ENCODE measurements at places on chromosomes 1 and 21.
A peak's percentile ranks its signal among the peaks of the same experiment; 100 is the strongest.

DNA sequence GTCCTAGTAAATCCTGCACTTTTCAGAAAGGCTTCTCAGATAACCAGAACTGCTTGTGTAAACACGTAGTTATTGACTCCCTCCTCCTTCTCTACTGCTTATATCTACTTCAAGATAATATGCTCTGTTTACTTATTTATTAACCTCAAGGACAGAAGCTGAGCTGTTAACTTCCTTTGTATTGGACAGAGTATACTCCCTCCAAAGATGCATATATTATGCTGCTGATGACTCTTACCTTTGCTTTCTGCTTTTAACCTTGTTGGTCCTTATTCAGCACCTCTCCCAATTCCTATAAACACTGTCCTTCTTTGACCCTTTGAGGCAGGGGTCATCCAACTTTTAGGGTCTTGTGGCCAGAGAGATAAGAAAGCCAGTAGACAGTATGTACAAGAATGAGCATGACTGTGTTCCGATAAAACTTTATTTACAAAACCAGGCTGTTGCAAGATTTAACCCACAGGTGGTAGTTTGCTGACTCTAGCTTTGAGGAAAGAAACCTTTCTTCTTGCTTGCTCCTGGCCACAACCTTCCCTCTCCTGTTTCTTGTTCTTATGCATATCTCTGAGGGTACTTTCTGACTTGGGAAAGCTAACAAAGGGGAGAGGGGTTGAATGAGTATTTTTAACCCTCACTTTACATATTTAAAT lies 4.9 kb downstream of the TPM3 start:
- no peak for DNase-seq

GRCh38 chr1:110554871-110555801 lies 36.2 kb upstream of the KCNA10 start:
- DNase-seq, result peak; percentile 69

DNA sequence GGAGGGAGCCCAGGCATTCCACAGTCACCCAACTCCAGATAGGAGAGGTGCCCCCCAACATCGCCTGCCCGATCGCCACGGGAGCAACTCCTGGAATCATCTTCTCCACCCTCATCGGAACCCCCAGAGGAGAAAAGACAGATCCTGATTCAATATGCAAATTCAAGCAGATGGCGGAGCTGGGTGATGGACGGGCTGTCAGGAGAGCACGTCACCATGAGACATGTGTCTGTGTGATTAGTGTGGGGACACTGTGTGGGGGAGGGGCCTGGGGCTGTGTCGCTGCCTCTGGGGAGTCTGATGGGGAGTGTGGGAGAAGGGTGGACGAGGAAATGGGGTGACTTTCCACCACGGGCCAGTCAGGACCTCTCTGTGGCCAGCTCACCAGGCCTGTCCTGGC lies 90.2 kb upstream of the CSF3R start:
- DNase-seq, result no peak

DNA sequence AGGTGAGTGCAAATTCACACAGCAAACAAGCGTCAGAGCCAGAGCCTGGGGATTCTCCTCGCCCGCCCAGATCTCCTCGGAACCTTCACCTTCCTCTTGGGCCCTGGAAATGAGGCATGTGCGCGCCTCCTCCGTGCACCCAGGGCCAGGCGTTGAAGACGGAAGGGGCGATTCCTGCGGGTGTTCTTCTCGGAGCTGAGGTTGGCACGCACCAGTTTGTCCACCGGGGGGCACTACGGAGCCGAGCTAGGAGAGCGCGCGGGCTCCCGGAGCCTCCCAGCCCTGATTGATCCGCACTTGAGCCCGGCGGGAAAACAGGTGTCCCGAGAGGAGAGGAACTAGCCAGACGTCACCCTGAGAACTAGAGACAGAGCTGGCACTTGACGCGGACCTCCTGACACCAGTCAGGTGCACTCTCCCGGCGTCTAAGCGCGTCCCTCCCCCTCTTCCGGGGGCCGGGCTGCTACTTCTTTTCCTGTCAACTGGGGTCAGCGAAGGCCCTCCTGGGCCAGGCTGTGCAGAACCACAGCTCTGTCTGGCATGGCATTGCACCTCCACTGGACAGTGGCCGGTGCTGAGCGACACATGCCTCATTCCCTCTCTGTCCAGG lies 18.3 kb upstream of the SERINC2 start:
- peak; percentile 83 for DNase-seq

- DNase-seq, result no peak
Measured at GRCh38 chr1:224505454-224506093, 71.0 kb upstream of the WDR26 start.

DNA sequence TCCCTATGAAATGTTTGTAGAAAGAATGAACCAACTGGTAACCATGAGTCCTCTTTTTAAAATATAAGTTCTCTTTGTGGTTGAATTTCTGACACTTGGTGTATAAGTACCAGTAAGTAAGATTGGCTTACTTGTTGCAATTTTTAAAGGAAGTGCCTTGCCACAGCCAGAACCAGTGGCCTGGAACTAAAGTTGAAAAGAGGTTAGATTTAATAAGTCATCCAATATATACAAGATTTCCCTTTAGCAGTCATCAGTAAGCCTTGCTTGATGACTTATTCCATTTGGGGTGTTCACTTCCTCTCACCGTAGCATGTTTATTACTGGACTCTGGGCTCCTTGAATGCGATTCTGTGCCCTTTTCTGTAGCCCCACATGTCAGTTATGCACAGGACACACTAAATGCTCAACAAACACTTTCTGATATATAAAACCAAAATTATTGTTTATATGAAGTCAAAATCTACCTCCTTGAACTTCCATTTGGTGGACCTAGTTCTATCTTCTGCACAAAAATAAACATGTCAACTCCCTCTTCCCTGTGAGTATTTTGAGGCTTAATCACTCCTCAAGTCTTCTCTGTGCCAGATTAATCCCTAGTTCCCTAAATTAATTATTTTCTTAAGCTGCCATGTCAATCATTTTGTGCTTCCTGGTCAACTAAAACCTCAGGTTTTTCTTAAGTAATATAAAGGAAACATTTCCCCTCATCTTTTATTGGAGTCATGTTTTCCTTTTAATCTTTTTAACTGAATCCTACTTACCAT lies 218.1 kb downstream of the ST6GALNAC3 start:
- no peak for DNase-seq

DNA sequence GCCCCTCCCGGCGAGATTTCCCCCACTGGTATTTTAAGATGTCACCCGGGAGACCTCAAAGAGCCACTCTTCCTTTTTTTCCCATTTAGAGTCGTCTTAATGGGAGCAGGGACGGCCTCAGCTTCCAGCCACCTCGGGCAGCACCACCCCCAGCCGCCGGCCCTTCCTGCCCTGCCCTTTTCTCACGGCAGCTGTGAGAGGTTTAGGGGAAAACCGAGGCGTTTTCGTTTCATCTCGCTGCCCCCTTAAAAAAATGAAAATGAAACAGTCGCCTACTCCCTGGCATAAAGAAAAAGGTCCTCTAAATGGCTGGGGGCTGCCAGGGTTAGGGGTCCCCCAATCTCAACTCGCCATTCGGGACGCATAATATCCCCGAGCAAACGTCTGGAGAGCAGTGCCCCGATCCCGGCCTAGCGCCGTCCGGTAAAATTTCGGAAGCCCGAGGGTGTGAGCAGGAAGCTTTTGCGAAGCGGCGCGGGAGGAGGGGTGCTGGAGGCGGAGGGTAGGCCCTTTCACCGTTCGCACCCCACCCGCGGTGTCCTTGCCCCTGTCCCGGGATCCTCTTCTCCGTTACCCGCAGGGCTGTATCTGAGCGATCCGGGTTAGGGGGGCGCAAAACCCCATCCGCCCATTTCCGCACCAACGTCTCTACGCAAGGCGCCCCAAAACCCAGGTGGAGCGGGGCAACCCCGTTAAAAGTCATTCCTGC lies 1.2 kb downstream of the RUNX3 start:
- DNase-seq, result peak; percentile 59

DNA sequence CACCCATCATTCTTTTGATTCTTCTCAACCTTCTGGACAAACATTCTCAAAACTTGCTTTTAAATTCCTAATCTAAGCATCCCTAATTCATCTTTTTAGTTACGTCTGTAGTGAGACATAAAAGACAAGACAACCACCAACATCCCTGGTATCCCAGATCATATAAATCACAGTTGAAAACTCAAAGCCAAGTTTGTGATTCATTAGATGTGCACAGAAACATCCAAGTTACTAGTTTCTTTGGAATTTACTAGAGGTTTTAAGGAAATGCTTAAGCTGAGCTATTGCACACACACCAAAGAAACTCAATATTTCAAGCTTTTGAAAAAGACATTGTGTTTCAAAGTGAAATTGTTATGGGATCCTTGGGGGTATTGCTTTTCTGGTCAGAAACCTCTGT lies 47.6 kb downstream of the ATP6V1G3 start:
- no peak for DNase-seq

DNA sequence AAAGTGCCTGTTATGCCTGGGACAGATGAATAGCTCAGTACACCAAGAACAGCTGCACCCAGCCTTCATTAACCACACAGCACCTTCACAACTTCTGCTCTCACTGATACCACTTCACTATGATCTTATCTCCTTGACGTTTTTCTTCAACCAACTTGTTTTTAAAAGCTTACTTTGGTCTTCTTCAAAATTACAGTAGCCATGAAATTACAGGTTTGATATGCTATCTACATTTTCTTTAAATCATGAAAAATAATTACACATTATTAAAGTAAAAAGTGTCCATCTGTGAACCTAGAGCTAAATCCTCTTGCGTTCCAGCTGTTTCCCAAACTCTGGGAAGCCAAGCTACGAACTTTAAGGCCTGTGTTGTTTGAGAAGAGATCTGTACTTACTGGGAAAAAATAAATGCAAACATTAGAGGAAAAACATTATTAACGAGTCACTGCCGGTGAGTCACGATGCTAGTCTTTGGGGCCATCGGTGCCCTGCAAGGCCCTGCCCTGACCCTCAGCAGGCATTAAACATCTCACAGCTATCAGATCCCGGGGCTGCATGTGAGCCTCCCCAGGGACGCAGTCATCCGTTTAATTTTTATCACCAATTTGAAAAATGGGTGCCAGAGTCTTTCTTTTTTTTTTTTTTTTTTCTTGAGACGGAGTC lies 56.3 kb upstream of the GPR153 start:
- DNase-seq, result no peak

GRCh38 chr1:47659146-47659545 lies 221.3 kb downstream of the FOXD2 start:
- DNase-seq, result no peak

- DNase-seq, result no peak
Measured at GRCh38 chr1:26305667-26306289, 658 bp downstream of the UBXN11 start.

DNA sequence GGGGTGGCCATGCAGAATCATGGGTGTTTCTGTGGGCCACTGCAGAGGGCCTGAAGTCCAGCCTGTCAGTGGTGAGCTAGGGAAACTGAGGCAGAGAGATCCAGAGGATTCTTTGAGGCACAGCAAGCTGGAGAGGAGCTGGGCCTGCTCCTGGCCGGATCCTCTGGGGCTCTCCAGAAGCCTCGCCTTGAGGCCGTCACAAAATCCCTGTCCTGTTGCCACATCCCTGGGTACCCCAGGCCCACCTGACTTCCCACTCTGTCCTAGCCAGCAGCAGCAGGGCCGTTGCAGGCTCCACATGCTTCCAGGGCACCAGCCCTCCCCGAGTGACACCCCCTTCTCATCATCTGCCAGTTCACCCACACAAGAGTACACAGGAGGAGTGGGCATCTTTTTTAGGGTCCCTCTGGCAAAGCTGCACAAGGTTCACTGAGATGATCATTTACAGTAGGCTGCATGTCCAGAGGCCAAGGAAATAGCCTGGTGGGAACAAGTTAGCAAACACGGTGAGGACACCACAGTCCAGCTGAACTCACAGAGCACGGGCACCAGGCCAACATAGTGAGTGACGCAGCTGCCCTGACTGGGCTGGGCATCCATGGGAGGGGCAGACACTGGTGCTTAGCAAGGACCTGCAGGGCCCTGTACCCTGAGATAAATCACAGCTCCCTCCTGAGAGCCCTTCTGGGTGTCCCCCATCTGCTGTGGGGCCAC lies 25.1 kb upstream of the TSPEAR start:
- DNase-seq, result no peak

DNA sequence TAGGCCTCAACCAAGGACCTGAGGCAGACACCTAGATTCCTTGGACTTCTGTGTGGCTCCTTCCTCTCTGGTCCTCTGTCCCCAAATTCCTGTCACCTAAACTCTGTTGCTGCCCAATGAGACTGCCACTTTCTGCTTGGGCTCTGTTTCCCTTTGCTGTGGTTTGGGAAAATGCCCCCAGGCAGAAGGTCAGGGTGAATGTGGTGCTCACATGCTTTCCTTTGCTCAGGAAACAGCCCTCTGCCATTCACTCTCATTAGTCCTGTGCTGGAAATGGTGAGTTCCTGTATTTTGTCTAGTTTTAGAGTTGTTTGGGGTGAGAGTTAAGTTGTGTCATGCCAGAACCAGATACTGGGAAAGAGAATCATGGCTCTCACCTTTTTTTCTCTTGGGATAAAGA lies 22.7 kb upstream of the SHE start:
- no peak for DNase-seq

DNA sequence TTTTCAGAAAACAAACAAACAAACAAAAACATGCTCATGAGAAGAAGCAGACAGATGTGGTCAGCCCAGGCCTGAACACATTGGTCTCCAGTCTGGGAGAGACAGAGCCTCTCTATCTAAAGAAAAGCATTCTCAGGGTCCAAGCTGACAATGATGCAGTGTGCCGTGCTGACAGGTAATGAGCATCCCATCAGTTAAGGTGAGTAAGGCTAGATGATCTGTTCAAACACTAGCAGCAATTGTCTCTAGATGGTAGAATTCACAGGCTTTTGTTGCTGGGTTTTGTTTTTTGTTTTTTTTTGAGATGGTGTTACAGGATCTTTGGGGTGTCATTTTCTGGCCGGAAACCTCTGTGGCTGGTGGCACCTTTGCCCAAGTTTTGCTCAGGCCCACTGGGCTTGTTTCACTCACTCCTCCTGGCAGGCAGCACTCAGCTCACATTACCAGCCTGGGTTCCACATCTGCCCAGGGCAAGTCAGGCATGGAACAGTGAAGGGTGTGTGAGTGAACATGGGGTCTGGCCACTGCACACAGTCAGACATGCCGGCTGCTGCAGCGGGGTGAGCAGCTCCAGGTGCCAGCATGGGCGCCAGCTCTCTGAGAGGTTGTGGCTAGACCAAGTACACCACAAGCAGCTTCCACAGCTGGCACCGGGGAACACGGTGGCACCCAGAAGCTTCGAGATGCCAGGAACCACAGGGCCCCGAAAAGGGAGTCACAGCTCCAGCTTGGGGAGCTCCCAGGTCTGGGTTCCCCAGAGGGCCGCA lies 2.5 kb upstream of the C1QA start:
- no peak for DNase-seq

GRCh38 chr1:54361342-54361741 lies 44.9 kb downstream of the SSBP3 start:
- no peak for DNase-seq

GRCh38 chr1:87449348-87449963 lies 120.8 kb downstream of the LMO4 start:
- DNase-seq, result peak; percentile 31

DNA sequence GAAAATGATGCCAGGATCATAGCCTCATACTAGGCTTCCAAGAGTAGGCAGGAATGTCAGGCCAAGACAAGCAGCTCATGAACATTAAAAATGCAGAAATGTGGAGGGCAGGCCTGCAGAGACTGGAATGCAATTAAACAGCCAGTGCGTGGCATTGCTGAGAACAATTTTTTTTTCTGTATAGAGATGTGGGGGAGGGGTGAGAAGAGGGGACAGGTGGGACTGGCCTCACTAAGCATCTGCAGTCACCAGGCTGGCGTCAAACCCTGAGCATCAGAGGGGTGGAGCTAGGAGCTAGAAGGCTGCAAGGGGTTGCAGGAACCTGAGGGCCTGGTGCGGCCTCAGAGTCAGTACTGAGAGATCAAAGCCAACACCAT lies 114.1 kb downstream of the TNR start:
- DNase-seq, result no peak
